ENCODE measurements at places on chromosomes 1 and 21. TPM values are rescaled to one million over a fixed set of nuclear protein-coding genes. Genes with fewer than 3 reads are reported as not detected.
A peak's percentile ranks its signal among the peaks of the same experiment; 100 is the strongest.

DNA sequence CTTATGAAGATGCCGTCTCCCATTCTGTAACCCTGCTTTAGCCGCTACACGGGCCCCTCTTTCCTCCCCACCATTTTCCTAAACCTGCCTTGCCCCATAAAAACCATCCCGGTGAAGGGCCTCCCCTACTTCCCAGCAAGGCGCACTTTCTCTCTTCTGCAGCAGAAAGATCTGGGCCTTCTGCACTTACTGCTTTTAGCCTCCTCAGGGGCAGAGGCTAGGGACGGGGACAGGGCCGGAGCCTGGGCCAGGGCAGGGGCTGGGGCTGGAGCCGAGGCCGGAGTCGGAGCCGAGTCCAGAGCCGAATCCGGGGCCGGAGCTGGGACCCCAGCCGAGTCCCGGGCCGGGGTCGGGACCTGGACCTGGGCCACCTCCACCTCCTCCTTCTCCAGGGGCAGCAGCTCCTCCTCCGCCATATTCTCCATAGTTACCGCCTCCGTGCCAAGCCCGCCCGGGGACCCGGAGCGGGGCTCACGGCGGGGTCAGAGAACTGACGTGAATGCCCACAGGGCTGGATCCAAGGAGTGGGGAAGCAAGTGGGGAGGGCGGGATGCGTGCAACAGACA, 382 bp downstream of the TRMT1L start:
- peak; percentile 91 for DNase-seq

DNA sequence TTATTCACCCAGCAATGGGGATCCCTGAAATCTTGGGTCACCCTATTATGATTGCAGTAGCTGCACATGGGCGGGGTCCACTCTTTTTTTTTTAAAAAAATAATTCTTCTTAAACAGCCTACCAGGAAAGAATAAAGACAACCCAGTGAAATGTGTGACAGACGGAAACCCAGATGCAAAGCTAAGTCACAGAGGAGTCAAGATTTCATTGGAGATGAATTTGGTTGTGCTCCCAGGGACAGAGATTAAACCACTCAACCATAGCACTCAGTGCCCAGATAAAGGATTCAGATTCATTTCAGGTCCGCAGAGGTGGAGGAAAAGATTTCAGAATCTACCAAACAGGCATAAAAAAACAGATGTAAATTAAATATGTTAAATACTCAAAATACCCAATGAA, 583.5 kb upstream of the ZP4 start:
- DNase-seq = no peak

DNA sequence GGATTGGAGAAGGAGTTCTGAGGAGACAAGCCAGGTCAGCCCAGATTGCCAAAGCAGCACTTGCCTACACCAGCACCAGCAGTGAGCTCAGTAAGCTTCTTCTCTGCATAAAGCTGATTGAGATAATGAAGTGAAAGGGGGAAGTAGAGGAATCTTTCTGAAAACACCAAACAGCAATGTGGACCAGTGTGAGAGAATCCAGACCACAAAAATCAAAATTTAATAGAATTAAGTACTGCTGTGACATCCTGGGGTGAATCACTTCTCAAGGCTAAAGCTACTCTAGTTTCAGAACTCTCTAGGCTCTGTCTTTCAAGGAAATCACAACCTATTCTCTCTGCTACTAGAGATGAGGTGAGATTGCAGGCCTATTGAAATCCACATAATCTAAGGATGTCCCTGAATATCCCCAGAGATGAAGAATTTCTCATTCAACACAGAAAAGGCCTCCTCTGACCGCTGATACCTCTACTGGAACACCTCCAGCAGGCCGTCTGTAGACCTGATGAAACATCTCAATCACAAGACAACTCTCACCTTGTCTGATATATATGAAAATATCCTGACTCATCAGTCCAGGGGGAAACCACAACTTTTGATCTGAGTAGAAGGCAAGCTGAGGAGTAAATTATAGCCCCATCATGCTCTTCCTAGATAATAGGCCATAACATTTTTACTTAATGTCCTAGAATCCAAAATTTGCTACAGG, at the start of gene FCRL4:
FCRL4 (minus strand) TSS at position 127 of the 709 bp plus-strand sequence. CDS start 141 bp downstream, outside the sequence.
- no peak for DNase-seq

DNA sequence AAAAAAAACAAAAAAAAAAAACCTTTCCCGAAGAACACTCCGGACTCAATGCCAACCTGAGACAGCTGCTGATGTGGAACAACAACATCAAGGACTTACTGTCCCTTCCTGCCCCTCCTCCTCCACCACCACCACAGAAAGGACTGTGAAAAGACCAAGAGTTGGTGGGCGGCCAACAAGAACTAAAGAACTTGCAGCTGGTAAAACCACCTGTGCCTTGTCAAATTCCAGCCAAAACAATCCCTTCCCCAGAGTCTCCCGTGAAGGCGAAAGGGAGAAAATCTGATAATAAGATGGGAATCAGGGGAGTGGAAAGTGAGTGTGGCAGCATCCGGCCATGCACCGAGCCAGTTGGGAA, 88.9 kb downstream of the PROX1 start:
- DNase-seq = no peak

DNA sequence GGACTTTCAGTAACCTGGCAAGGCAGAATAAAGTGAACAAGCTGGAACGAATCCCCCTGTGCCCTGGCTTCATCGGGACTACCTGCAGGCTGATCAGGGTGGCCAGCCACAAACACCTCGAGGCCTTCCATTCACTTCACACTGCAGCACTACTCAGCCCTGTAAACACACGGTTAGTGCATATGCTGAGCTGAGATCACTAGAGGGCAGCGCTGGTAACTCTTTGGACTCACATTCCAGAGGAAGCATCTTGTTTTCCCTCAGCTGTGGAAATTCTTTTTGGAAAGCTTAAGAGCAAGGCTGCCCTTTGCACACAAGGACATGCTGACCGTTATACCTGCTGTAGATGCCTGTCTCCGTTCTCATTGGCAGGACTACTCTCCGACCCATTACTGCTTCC, 32.1 kb downstream of the PCSK9 start:
- no peak for DNase-seq

DNA sequence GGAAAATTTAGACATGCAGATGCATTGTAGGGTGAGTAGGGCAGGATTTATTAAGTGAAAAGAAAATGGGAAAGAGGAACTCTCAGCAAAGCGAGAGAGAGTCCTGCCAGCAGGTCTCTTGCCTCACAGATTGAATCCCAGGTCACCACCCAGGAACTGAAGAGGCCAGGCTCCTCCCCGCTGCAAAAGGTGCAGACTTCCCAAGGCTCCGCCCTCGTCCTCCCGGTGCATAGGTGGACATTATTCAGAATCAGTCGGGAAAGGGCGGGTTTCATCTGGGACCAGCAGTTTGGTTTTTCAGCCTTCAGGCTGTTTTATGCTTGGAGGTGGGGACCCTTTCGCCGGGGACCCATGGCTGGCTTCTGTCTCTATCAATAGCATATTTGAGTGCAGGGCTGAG, 41.6 kb upstream of the APP start:
- DNase-seq = no peak

The CGN gene
- 35.5 TPM for polyA plus RNA-seq

The FCGR3B gene
- 0.33 TPM for polyA plus RNA-seq

The CNR2 gene
- polyA plus RNA-seq = 0.13 TPM

The CYP4X1 gene
- polyA plus RNA-seq = 6.1 TPM

The SPRR2B gene
- not detected for polyA plus RNA-seq

The TUFT1 gene
- polyA plus RNA-seq = 7.9 TPM

The C1orf94 gene
- not detected for polyA plus RNA-seq

The LRRC40 gene
- 27.7 TPM for polyA plus RNA-seq
